ENCODE measurements at places on chromosomes 3 and 15.

DNA sequence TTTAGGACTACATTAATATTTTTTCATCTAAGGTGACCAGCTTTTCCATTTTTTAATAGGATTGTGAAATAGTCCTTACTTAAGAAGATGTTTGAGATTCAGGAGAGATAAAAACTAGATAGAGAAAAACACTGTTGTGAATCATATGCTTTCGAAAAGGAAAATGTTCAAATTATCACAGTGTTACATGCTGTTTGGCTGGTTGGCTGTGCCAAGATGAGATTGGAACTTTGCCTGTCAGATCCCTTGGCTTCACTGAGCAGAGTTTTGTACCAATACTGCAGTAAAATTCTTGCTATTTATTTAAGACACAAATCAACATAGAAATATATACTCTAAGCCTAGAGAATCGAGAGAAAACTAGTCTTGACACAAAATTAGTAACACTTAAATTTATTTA lies 117.2 kb downstream of the OXSM start:
- DNase-seq: no peak

GRCh38 chr3:127171721-127172120 lies 21.2 kb upstream of the PRR23E start:
- DNase-seq: no peak

- no peak for DNase-seq
Measured at GRCh38 chr3:17047162-17047561, 162.4 kb downstream of the PLCL2 start.

DNA sequence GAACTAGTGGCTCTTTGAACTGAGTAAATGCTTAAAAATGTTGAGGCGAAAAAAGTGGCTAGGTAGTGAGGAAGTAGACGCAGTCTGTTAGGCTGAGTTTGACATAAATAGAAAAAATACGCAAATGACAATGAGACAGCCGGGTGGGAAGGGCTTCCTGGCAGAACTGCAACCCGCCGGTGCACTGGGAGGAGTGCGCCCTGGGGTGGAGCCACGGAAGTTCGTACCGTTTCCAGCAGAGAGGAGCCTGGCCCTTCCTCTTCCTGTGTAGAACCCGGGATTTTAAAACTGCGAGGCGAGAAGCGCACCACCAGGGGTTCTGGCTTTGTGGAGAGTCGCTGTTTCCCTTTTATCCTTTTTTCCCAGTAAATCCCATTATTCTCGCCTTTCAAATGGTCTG lies 602.6 kb downstream of the PYDC2 start:
- DNase-seq: no peak

Measured in frontal cortex (tissue), 4 donors.